Fibroblast of villous mesenchyme (primary cell): ENCODE measurements at places on chromosomes 16 and 17.

DNA sequence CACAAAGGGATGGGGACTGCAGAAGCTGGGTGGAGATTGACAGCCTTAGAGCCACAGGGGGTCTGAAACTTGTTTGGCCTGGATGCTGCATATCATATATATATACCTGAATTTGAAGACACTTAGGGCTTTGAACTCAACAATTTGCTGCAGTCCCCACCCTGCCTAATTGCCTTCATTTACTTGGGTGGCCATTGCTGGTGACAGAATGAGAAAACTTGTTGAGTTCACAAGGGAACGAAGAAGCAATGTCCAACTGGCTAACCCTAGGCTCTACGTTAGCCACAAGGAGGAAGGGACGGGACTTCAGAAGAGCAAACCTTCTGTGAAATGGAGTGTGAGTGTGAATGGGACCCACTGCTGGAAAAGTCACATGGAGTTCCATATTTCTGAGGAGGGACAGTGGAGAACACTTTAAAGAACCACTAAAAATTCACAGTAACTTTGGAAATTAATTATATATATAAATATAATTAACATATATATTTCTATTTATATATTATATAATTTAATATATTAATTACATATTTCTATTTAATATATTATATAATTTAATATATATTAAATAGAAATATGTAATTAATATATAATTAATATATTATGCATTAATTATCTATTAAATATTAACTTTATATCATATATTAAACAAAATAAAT, 215.3 kb upstream of the SOX9 start:
- DNase-seq, result no peak

GRCh38 chr16:61684541-61684940, 351.7 kb downstream of the CDH8 start:
- DNase-seq, result no peak

DNA sequence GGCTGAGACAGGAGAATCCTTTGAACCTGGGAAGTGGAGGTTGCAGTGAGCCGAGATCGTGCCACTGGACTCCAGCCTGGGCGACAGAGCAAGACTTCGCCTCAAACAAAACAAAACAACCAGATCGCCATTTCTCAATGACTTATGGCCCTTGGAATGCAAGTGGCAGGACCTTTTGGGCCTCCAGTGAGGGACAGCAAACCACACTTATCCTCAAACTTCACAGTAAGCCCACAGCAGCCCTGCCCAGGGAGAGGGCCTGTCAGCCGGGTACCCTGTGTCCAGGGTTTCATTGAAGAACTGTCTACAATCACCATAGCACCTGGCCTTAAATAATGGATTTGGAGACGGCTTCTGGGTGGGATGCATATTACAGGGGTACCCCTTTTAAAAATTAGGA, 11.7 kb downstream of the TRAF4 start:
- peak; percentile 40 for DNase-seq

GRCh38 chr17:47982091-47982617, 11.2 kb downstream of the CDK5RAP3 start:
- no peak for DNase-seq

DNA sequence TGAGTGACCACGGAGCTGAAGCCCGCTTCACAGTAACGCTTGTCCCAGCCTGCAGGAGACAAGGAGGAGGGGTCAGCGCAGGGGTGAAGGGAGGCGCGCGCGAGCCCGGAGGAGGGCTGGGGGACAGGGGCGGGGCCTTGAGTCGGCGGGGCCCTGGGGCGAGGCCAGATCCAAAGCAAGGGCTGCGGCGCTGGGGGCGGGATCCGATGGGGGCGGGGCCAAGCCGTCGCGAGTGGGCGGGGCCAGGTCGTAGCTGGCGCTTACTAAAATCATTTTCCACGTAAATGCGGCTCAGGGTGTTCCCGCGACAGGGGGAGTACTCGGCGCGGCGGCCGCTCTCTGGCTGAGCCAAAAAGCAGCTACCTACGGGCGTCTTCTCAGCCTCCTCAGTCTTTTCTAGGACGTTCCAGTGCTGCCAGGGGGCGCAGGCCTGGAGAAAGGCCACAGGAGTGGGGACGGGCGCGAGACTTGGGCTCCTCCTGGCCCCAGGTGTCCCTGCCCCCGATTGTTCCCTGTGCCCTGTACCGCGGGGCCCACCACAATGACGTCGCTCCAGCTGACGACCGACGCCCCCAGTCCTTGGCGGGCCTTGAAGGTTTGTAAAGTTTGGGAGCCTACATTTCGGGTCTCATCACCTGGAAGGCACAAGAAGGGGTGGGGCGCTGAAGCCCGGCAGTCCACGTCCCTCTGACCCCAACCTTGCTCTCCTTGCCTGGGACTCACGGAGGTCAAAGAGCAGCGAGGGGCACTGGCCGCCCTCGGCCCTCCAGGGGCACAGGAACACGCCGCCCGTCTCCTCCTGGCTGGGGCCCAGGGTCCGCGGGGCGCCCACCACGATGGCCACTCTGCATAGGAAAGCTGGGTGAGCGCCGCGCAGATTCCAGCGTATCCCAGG, 3.9 kb downstream of the ITGA2B start:
- DNase-seq, result peak; percentile 83

DNA sequence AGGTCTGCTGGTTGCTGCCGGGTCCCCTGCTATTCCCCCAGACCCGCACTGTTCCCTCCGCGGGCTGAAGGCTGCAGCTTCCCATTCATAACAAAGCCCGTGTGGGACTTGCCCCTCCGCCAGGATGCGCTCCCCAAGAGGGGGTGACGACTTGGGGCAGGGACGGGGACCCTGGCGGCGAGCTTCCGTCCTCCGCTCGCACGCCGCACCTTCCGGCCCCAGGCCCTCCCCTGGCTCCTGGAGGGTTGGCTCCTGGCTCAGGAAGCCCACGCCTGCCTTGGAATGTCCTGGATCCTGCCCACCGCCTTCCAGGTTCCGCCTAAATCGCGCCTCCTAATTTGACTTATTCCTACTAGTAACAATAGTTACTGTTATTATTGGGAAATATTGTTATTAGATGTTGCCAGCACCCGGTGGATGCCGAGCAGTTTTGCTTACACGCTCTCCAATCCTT, 1.1 kb upstream of the TFAP4 start:
- DNase-seq, result peak; percentile 50

DNA sequence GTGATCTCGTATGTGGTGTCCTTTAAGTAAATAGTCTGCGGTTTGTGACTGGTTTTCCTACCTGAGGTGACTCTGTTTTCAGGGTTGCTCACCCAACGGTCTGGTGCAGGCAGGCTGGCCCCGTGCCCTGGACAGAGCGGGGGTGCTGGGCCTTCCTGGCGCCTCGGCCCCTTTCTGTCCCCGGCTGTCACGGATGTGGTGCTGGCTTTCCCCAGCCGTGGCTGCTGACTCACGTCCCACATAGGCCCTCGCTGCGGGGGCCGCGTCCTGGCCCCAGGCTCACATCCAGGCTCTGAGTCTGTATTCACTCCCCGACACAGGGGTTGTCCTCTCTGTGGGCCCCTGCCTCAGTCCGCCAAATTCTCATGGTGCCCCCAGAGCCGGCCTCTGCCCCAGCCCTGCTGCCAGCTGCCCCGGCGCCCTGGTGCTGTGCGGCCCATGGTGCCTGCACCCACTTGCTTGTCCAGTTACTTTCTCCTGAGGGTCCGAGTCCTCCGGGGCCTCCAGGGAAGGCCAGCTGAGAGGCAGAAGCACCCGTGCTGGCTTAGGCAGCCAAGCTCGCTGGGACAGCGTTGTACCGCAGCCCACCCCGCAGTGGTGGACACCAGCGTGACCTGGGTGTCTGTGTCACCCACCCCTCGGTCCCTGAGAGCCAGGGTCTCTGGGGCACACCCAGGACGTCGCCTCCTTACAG, 5.9 kb downstream of the CHMP6 start:
- no peak for DNase-seq

DNA sequence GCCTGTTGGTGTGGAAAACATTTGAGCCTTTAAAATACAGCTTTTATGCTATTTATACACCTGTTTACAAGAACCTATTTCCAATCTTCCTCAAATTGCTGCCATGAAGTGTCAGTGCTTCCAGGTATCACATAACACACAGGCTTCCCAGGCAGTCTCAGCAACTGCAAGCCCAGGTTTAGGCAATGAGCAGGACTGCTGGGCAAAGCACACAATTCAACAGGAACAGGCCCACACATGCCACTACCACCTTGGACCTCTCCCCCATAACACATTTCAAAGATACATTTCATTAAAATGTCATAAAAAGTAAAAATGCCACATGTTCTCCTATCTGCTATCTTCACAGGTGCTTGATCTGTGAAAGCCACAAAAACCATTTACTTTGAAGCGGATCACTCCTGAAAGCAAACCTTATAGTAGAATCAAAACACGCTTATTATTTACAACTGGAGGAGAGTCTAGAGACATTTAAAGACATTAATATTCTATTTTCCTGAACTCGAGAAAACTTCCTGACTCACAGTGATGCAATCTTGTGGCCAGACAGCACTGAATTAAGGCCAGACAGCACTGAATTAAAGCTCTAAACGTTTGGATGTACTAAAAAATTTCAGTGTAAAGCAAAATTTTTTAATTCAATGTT, 31.5 kb downstream of the ANKFY1 start:
- DNase-seq, result peak; percentile 81

- no peak for DNase-seq
Observed at GRCh38 chr17:79675413-79675725, 55.4 kb upstream of the ENPP7 start.

- no peak for DNase-seq
Observed at GRCh38 chr16:88792078-88792550, 7.1 kb upstream of the PIEZO1 start.

DNA sequence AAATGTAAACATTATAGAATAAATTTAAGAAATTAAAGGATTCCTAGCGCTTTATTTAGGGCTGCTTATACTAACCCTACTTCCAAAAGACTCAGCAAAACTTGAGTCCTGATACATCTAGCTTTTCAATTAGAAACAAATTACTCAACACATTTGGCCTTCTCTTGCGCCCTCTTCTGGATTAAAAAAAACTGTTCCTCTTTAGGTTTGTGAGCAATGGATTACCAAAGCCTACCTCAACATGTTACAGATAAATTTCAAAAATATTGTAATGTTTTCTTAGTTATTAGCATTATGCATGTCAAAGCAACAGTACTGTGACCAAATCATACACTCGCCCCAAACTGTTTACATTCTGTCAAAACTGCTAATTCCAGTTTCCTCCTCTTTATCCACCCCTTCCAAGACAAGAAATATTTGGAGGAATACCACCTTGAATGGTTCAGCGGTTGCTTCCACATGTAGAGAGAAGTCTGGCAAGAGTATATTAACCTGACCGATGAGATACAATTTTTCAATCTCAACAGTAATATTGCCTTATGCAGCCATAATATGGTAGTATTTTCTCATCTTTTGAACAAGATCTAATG, 2.7 kb downstream of the NUFIP2 start:
- DNase-seq, result peak; percentile 79

- peak; percentile 88 for DNase-seq
Observed at GRCh38 chr17:954431-955164, 25.0 kb downstream of the NXN start.

GRCh38 chr17:74690409-74690825, 22.3 kb downstream of the CD300LF start:
- no peak for DNase-seq

GRCh38 chr17:55911186-55911585, 160.3 kb downstream of the PCTP start:
- DNase-seq, result no peak

- DNase-seq, result no peak
Observed at GRCh38 chr16:57952909-57953308, 18.0 kb downstream of the CNGB1 start.

DNA sequence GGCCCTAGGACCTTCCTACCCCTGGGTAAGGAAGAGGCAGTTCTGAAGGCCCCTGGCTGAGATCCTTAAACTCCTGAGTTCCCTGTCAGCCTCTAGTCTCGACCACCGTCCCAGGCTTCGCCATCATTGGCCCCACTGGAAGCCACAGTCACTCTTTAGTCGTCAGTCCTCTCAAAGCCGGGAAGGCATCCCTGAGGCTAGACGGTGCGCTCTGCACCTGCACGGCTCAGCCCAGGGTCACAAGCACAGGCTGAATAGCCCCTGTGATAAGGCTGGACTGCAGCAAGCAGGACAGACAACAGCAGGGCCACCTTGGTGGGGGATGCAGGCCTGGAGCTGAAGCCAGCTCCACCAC, 3.3 kb upstream of the HEXIM1 start:
- DNase-seq, result no peak

- no peak for DNase-seq
Observed at GRCh38 chr16:14957576-14958322, 17.1 kb upstream of the PDXDC1 start.

- peak; percentile 94 for DNase-seq
Observed at GRCh38 chr17:78822552-78822951, 18.1 kb downstream of the USP36 start.
